ENCODE measurements at places on chromosomes 5 and 9.

DNA sequence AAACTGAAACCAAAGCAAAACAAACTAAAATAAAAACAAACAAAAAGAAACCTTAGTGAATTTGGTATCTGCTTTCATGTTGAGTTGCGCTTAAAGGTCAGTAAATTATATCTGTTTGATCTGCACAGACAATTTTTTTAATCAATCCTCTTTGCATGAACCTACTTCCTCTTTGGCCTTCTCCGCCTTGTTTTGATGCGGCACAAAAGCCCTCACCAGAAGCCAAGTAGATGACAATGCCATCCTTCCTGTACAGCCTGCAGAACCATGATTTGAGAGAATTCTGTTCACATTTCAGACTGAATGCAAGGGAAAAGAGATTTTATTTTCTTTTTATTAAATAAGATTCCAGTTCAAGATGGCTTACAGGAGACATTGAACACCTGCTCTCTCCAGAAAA is 473.6 kb upstream of the FTMT start:
- DNase-seq = no peak

- peak; percentile 40 for DNase-seq
These were observed 11.4 kb upstream of the ASS1 start for GRCh38 chr9:130433168-130433946.

GRCh38 chr5:58890265-58890664 is 307.4 kb downstream of the RAB3C start:
- DNase-seq = no peak

DNA sequence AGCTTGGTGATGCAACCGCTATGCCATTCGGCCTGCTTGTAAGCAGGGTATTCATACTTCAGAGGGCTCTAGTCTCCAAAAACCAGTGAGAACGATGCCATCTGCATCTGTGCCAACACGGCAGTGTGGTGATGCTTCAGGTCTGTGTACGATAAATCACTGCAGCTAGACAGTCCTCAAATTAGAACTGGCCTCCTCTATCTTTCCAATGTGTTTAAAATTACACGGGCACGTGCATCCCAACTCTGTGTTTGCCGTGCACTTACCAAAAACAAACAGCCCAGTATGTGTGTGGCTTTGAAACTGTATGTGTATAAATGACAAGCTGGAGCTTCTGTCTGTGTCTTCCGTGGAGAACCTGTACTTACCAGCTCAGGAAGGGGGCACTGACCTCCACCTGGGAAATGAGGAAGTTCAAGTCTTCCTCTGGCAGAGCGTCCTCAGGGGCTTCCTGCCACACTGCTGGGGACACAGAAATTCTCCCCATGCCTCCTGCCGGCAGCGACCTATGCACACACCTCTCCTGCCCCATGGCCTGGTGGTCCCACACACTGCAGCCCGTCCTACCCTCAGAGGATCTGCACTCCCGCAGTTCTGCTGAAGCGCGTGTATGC is 12.3 kb downstream of the MED10 start:
- no peak for DNase-seq

GRCh38 chr5:91434348-91434747 is 51.2 kb upstream of the ARRDC3 start:
- DNase-seq = no peak

DNA sequence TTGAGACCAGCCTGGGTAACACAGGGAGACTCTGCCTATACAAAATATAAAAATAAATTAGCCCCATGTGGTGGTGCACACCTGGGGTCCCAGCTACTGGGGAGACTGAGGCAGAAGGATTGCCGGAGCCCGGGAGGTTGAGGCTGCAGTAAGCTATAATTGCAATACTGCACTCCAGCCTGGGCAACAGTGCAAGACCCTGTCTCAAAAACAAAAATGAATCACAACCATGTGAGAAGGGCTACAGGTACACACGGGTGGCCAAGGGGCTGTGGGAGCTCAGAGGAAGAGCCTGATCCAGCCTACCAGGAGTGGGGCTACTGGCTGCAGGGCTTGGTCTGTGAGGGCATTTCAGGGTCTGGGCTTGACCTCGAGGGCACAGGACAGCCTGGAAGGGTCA is 55.2 kb upstream of the STXBP1 start:
- DNase-seq = no peak

DNA sequence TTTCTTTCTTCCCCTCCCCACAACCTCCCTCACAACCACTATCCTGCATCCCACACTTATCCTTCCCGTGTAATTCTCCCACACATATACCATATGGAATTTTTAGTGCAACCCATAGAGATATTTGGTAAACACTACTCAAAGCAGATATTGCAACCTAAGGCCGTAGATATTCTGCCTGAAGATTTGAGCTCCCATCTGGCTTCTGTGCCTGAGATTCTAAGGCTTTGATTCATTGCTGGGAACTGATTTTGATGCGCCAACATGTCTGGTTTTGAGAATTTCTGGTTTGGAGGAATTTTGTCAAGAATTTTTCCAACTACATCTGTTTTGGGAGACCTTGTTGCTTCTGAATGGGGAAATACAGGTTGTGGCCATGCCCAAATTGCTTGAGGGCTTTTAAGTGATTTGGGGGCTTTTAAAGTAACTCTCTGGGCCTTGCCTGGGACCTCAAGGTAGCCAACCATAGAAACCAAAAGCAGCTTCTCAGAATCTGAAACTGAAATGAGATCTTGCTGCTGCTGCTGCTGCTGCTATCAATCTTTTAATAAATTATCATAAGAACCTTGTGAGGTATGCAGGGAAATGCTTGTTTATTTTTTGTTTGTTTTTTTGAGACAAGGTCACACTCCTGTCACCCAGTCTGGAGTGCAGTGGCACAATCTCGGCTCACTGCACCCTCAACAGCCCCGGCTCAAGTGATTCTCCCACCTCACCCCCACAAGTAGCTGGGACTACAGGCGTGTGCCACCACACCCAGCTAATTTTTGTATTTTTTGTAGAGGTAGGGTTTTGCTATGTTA is 36.2 kb downstream of the PLAC8L1 start:
- DNase-seq = no peak

- DNase-seq = no peak
These were observed 272.3 kb downstream of the ZSWIM6 start for GRCh38 chr5:61604076-61605025.

GRCh38 chr9:14306672-14307660 is 7.0 kb downstream of the NFIB start:
- no peak for DNase-seq

DNA sequence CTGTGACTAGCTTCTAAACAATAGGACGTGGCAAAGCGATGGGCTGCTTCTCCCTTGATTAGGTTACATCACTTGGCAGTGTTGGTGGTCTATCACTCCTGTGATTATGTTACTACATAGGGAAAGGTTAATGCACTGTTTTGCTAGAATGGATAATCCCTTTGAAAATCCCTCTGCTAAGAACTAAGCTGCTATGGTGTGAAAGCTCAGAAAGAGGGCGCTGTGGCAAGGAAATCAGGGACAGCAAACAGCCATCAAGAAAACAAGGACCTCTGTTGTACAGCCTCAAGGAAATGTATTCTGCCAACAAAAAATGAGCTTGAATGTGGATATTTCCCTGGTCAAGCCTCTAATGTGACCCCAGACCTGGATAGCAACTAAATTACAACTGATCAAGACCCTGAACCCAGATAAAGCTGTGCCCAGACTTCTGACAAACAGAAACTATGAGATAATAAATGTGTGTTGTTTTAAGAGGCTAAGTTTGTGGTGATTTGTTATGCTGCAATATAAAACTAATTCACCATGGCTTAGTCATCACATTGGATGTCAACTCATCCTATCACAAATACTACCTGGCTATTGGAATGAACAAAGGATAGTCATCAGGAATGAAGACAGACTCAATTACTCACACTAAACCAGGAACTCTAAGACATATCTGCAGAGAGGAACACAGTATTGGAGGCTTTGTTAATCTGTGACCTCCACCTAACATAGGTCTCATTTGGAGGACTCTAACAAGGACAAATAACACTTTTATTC is 1215.9 kb downstream of the EFNA5 start:
- DNase-seq = no peak

DNA sequence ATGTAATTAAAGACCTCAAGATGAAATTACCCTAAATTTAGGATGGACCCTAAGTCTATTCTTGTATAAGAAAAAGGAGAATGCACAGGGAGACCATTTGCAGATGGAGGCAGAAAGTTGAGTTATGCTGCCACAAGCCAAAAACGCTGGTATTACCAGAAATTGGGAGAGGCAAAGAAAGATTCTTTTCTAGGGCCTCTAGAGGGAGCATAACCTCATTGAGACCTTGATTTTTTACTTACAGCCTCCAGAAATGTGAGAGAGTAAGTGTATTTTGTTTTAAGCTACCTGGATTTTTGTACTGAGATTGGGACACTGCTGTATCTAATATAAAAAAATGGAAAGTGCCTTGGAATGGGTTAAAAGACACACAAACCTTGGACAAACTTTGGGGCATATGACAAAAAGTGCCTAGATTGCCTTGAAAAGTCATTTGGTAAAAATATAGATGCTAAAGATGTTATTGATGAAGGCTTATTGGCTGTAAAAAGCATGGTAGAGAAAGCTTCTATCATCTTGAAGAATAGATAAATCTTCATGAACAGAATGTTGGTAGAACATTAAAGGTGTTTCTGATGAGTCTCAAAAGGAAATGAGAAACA is 174.7 kb upstream of the PRDM9 start:
- peak; percentile 19 for DNase-seq

DNA sequence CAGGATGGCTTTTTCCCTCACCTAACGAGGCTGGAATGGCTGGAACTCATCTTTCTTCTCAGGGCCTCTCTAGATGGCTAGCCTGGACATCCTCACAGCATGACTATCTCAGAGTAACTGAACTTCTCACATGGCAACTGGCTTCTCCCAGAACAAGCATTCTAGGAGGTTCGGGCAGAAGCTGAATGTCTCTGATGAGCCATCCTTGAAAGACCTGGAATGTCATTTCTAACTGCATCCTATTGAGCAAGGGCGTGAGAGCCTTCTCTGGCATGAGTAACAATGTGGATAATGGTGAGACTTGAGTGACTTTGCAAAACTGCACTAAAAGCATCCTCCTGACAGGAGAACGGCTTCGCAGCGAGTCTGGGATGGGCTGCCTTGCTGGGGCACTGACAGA is 487.7 kb downstream of the MAT2B start:
- no peak for DNase-seq

DNA sequence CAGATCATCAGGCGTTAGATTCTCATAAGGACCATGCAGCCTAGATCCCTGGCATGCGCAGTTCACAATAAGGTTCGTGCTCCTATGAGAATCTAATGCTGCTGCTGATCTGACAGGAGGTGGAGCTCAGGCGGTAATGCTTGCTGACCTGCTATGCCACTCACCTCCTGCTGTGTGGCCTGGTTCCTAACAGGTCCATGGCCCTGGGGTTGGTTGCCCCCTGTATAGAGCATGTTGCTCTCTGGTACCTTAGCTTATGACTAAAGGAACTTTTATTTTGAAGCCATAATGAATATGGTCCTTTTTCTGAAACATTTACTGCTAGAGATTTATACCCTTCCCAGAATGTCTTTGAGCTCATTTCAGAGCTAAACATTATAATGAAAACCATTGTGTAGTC is 3.1 kb downstream of the MAN2A1 start:
- no peak for DNase-seq

Measured in NCI-H1105 treated with DMSO at 0.1 percent for 48 hours (cell line).